ENCODE measurements at places on chromosomes 2 and 18.

DNA sequence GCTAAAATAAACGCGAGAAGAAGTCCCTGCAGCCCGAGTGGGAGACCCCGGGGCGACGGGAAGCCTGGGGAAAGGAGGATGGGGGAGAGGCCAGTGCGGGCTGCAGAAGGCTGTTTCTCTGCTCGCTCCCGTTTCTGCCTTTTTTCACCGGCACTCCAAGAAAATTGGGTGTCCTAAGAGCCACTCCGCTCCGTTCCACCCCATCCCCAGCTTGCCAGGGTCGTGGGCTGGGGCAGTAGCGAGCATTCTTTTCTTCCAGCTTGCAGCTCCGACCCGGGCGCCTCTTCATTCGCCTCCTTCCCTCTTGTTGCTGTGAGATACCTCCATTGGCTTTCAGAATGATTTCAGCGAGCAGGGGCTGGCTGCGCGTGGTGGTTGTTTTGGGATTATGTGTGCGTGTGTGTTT is 1.1 kb downstream of the HOXD3 start:
- no peak for DNase-seq

- no peak for DNase-seq
Observed at GRCh38 chr2:144546933-144547332, 27.0 kb upstream of the ZEB2 start.

- DNase-seq = no peak
Observed at GRCh38 chr2:234091883-234092282, 41.4 kb downstream of the SPP2 start.

DNA sequence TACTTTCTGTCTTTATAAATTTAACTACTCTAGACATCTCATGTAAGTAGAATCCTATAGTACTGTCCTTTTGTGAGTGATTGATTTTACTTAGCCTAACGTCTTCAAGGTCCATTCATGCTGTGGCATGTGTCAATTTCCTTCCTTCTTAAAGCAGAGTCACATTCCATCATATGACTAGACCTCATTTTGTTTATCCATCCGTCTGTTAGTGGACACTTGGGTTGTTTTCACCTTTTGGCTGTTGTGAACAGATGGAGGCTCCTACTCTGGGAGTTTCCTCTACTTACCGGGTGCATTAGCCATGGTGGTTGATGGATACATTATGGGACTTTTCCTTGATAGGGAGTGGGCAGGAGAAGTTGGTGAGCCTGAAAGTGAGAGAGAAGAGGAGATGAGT is 6.4 kb upstream of the PDIA6 start:
- DNase-seq = no peak

DNA sequence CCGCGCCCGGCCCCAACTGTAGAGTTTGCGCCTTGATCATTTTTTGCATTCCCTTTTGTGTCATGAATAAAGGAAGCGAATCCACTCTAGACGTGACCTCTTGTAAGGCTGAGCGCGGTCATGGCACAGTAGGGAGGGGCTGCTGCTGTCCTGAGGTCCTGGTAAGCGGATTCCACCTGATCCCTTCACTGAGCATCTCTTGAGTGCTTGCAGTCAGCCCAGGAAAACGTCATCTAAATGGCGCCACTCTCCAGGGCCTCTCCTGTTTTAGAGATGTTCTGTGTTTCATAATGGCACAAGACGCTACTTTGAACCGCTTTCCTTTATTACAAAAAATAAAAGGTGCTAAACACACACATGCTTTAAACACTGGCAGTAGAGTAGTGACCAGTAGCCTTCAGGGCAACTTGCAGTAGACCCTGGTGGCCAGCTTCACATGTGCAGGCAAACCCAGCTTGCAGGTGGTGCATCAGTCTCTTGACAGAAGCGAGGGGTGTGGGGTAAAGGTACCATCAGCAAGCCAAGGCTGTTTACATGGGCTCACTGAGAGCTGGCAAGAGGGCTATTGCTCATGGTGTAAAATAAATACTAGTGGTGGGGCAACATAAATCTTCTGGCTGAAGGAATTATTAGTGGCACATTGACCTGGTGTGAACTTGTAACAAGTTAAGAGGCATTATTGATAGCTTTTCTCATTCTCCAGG is 43.0 kb upstream of the ACKR3 start:
- DNase-seq = no peak

DNA sequence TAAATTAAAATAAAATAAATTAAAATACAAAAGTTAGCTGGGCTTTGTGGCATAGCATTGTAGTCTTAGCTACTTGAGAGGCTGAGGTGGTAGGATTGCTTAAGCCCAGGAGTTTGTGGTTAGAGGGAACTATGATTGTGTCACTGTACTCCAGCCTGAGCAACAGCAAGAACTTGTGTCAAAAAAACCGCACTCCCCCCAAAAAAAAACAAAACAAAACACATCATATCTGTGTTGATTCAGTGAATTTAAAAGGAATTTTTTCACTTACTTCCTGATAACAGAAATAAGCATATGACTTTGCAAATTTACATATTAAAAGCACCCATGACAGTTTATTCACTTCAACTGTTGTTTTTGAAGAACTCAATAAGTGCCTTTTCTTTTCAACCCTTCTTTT is 68.1 kb upstream of the PELI1 start:
- DNase-seq = no peak

DNA sequence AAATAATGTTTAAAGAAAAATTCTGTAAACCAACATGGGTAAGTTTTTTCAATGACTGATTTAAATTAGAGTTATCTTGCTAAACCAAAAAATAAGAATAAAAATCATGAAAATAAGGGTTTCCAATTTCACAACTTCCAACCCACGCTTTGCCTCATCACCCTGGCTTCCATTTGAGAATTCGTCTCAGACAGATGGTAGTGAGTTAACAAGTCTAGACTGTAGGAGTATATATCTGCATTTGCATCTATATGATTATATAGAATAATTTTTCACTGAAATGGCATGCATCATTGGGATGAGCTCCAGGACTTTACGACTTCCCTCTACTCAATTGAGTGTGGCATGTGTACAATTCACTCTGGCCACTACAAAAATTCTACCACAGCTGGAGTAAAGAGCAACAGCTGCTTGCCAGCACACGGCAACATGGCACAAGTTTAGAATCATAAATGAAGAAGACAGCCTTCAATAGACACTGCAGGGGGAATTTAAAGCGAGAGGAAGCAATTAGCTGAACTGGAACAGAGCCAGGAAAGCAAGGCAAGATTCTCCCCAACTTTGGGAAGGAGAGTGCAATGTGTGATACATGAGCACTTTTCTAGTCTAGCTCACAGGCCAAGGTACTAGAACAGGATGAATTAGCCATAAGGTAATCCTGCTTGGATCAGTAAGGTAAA is 1673.5 kb upstream of the CELF4 start:
- no peak for DNase-seq

- DNase-seq = no peak
Observed at GRCh38 chr2:164722616-164723338, 101.5 kb upstream of the GRB14 start.

GRCh38 chr2:74507926-74508520 is 528 bp upstream of the PCGF1 start:
- no peak for DNase-seq

- DNase-seq = no peak
Observed at GRCh38 chr2:184534986-184535385, 63.3 kb upstream of the ZNF804A start.

GRCh38 chr2:177603181-177603580 is 210.6 kb downstream of the AGPS start:
- no peak for DNase-seq

DNA sequence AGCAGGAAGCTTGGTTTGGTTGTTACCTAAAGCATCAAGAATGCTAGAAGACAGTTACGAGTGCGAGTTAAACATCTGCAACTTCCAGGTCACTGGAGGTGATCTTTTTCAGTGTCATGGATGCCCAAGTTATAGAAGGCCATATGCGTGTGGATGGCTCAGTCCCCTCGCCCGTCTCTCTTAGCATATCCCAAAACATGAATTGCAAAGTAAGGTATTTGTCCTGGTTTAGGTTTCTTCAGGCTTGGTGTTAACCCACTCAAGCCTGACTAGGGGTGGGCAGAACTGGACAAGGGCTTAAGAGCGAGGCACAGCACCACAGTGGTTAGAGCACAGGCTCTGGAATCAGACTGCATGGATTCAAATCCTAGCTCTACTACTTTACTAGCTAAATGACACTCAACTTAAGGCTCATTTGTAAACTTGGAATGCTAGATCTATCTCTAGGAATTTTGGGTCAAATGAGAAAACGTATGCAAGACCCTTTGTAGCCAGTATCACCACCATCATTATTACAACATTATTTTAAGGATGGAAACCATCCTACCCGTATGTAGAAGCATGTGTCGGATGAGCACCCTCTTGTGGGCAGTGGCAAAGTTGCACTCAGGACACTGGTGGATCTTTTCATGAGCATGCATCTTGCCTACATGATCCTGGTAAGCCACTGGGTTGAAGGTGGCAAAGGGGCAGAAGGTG is 11.2 kb downstream of the ZNF142 start:
- no peak for DNase-seq

DNA sequence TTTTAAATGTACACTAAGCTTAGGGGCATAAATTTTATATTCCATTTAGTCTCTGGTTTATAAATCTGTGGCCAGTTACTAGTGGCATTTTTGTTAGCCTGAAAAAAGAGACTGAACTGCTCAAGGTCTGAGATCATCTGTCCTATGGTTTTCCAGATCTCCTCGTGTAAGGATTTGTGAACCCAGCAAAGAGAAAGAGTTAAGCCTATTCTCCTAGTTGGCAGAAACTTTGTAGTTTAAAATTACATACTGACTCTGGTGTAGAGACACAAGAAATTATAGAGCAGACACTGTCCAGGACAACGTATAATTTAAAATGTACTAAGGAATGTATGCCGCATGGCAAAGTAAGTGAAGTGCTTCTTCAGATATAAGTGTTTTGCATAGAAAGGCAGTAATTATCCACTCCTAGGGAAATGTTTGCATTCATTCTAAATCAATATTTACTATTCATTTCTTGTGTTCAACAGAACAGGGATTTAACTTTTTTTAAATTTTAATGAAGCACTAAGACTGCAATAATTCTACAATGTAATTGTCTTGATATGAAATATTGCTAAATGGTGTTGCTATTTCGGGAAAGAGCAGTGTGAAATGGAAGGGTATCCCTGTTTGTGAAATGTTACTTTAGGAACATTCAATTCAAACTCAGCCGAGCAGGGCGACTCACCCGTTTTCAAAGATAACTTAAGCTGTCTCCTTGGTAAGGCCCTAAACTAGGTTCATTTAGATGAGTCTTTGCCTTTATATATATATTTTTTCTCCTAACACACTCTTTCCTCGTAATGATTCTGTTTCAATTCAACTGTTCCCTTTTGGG is 508.4 kb upstream of the ZEB2 start:
- no peak for DNase-seq

DNA sequence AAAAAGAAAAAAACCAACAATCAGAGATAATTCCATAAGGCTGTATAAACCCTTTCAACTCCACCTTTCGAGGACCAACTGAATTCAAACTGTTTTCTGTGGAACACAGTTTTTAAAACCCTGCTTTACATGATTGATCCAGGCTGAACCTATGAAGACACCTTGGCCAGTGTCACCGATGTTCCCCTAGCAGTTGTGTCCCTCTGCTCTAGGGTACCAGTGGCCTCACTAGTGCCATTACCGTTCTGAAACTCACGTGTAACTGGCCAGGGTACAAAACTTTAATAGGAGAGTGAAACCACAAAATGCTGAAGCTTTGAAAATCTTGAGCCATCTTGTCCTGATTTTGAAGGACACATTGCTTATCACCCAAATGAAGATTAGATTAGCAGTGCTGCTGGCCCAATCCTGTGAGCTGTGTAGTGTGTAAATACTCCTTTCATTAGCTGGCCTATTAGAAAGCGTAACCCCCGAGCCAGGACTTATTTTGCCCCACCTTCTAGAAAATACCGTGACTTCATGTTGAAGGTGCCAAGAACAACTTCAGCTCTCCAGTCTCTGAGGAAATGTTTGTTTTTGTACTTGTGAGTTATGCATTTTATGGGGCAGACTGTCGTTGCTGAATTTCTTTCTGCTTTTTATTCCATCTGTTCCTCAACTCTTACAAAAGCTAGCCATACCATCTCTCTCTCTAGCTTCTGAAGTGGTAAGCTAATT is 147.8 kb upstream of the MAP3K20 start:
- no peak for DNase-seq

DNA sequence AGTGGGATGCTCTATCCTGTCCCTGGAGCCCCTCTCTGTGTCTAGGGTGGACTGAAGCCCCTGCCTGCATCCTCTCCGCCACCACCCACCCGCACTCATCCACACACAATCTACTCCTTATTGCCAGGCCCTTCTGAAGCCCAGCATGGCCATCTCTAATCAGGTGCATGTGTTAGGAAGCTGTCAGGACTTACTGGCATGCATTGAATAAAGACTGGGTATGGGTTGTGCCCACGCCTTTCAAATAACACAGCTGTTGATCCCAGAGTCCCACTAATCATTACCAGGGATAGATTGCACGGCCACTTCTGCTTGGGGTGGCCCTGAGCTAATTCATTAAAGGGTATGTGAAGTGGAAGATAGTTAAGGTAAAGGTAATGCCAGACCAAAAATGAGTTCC is 88.4 kb downstream of the CABLES1 start:
- no peak for DNase-seq
